ENCODE measurements at places on chromosomes 7 and 10.

DNA sequence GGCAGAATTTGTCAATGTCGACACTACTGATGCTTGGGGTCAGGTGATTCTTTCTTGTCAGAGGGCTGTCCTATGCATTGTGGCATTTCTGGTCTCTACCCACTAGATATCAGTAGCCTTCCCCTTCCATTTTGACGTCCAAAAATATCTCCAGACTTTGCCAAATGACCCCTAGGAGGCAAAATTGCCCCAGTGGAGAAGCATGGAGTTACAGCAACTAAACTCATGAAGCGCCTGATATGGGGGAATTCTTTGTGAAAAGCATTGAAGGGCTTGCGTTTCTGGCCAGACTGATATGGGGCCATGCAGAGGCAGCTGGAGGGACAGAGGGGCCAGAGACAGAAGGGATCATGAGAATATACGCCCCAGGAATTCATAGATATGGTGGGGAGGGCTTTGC is 43.6 kb downstream of the ADRB1 start:
- no peak for DNase-seq

DNA sequence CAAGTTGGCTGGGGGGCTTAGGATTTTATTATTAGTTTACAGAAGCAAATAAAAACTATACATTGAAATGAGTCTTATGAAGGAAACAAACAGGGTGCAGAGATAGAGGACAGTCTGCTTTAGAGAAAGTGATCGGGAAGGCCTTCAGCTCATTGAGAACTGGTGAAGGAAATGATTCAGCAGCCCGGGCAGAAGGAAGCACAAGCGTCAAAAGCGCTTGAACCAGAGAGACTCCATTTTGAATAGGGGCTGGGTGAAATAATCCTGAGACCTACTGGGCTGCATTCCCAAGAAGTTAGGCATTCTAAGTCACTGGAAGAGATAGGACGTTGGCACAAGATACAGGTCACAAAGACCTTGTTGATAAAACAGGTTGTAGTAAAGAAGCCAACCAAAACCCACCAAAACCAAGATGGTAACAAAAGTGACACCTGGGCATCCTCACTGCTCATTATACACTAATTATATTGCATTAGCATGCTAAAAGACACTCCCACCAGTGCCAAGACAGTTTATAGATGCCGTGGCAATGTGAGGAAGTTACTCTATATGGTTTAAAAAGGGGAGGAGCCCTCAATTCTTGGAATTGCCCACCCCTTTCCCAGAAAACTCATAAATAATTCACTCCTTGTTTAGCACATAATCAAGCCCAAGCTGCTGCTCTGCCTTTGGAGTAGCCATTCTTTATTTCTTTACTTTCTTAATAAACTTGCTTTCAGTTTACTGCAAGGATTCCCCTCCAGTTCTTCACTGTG is 83.1 kb upstream of the MPP7 start:
- no peak for DNase-seq

DNA sequence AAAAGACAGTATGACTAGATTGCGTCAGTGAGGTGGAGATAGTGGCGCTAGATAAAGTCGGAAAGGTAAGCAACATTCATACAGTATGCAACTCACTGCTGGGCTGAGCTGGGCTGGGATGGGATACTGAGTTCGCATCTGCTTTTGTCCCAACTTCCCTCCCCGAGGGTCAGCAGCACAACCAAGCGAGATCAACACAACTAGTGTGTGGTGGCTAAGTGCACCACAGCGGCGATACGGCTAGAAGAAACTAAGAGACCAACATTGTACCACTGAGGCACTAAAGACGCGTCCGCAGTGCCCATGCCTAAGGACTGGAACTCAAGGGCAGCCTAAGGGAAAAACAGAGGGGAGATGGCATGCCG is 467 bp downstream of the EXOSC1 start:
- DNase-seq: no peak

GRCh38 chr10:35834877-35835494 is 192.9 kb upstream of the FZD8 start:
- no peak for DNase-seq

- DNase-seq: no peak
These were observed 36.7 kb downstream of the SLIT1 start for GRCh38 chr10:97149079-97149531.

DNA sequence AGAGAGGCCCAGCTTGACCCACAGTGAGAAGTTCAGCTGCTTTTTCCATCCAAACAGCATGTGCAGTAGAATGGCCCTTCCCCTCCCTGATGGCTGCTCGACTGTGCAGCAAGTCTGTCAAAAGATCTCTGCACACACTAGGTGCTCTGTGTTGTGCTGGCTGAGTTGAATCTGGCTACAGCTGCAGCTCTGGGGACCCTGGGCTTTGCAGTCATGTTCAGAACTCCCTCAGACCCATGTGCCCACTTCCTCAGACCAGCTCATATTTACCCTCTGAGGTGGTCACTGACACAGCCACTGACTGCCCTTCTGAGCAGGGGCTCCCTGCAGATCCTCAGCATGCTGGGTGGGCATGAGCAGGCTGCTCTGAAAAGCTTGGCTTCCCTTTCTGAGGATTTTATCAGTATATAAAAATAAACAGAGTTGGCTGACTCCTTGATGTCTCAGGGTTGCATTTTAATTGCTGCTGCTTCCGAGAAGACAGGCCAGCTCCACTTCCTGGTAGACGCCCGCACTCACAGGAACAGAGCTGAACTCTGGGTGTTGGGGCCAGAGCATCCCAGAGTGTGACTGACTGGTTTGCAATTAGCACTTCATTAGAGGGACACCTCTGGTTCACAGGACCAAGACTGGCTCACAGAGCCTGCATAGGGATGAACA is 507.9 kb downstream of the RPS24 start:
- no peak for DNase-seq

All from omental fat pad (tissue), 4 donors.